Stimulated activated CD8-positive, alpha-beta memory T cell treated with anti-CD3 and anti-CD28 coated beads, Interleukin-12 subunit alpha, Interleukin-12 subunit beta, amount 100 ng/mL, for 4 hours (primary cell): ENCODE measurements at places on chromosomes 11 and 22.

GRCh38 chr11:12761029-12761428 is 86.8 kb downstream of the TEAD1 start:
- no peak for DNase-seq

DNA sequence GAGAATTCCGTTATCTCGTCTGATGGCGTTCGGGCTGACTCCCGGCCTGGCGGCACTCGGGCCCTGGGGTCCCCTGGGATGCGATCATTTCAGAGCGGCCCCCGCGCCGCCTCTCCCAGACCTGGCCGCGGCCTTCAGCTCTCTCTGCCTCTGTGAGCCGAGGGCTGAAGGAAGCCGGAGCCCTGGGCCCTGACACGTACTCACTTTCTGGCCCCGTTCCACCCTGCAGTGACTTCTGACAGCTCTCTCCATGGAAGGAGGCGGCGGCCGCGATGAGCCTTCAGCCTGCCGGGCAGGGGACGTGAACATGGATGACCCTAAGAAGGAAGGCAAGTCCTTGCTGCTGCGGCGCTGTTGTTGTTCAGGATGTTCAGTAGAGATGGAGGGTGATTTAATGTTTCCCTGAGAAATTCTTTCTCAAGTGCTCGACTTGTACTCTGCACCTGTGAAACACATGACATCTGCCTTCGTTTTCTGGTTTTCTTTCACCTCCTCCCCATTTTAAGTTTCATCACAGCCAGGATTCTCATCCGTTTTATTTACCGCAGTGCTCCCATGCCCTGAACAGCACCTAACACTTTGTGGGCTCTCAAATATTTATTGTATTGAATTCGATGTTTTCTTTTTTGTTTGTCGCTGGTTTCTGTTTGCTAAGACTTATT is 612 bp downstream of the GTSE1 start:
- DNase-seq, result no peak

DNA sequence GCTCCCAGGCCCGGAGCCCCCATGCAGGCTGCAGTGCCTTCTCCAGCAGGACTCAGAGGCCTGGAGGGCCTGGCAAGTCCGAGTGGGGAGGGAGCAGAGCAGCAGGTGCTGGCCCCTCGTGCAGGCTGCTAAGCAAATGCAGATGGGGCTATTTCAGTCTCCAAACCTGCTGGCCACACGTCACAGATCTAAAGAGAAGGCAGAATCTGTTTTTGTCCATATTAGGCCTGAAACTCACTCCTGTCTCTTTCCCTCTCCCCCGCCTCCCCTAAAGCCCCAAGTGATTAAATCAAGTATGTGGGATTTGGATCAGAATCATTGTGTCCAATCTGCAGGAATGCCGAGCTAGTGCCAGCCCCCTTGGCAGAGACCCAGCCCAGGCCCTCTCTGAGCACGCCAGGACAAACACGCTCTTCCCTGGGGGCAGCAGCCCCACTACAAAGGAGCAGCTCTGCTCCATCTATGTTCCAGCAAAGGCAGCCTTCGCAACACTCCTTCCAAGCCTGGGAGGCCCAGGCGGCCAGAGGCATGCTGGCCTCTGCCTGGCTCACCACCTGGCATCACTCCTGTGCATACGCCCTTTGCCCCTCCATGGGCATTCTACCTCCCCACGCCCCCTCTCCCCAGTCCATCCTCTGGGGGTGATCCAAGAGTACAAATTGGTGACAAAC is 26.5 kb downstream of the RPL27A start:
- no peak for DNase-seq

DNA sequence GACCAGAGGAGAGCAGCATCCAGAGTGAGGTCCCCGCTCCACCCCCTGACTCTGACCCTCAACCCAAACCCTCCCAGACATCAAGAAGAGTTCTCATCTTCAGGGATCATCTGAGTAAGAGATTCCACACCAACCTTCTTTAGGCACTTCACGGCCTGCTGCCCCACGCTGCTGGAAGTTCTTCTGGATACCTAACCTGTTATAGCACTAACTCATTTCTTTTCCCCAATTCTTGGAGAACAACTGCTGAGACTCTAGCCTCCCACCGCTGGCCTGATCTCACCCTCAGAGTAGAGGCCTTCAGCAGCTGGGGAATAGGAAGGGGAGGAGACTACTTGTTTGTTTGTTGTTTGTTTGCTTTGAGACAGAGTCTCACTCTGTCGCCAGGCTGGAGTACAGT is 7.3 kb downstream of the TMPRSS13 start:
- DNase-seq, result no peak

- no peak for DNase-seq
Observed at GRCh38 chr11:113488931-113489351, 13.7 kb upstream of the DRD2 start.

DNA sequence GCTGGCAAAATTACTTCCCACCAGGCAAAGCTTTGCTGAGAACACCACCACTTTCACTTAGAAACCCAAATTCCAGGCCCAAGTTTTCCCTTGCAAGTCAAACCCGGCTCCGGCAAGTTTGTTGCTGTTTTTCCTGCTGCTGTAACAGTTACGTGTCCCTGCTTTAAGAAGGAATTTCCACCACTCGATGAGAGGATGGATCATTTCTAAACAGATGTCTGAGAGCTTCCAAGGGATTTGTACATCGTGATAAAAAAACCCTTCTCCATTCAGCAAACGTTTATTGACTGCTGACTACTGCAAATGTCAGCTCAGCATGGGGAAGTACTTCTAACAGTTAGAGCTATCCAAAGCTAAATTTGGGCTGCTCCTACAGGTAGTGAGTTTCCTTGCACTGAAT is 19.7 kb downstream of the P2RX3 start:
- no peak for DNase-seq

- no peak for DNase-seq
Observed at GRCh38 chr22:32206774-32207758, 2.2 kb upstream of the RFPL2 start.

- DNase-seq, result no peak
Observed at GRCh38 chr11:72950685-72951084, 136.5 kb downstream of the ATG16L2 start.

GRCh38 chr22:45202333-45203149 is 38.2 kb downstream of the KIAA0930 start:
- no peak for DNase-seq

DNA sequence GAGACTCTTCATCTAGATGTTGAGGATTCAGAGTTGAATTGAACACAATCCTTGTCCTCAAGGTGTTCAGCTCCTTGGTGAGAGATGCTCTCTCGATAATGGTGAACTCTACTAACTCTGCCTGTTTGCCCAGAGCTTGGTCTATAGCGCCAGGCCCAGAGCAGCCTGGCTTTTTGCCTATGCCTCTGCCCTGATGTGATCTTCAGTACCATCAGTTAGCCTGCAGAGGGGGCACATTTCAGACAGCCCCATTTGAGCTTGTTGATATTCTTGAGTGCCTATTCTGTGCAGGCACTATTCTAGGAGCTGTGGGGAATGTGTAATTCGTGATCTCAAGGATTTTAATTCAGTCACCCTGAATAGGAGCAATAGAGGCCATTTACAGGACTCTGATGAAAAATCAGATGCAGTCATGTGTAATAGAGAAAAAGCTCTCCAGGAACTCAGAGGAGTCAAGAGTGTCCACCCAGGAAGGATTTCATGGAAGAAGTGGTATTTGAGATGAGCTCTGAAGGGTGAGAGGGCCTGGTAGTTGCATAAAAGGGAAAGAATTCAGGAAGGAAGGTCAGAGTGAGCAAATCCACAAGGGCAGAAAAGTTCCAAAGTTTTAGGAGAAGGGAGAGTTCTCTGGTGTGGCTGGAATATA is 19.3 kb downstream of the GTPBP1 start:
- no peak for DNase-seq

- DNase-seq, result no peak
Observed at GRCh38 chr11:115300660-115301428, 203.4 kb downstream of the CADM1 start.

DNA sequence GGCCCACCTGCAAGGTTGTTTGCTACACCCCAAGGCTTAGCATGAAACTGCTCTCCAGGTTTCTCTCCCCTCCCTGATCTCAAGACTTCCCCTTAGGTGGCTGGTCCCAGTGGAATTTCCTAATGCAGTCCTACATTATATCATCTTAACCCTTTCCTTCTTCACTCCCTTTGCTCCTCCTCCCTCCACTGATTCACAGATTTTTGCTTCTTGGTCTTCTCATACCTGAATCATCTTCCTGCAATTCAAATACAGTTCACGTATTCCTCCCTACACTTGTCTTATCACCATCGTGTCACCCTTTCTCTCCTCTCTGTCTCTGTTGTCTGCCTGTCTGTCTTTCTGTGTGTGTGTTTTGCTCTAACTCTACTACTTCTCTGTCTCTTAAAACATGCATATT is 17.0 kb downstream of the MMP10 start:
- DNase-seq, result no peak

DNA sequence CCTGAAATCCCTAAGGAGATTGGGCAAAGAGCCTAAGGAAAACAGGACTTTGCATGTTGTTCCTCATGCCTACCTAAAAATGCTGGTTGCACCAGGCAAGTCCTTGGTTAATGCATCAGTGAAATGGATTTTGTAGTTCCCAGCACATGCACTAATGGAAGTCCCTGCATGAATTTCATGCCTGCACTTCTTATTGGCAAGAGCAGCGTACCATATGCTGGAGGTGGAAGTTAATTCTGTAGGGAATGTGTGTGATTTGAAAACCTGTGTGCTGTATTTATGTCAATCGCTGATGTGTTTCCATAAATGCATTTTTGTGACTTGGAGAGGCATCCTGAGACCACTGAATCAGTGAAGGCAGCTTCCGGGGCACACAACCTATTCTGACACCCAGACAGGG is 140.3 kb upstream of the MTNR1B start:
- DNase-seq, result no peak

DNA sequence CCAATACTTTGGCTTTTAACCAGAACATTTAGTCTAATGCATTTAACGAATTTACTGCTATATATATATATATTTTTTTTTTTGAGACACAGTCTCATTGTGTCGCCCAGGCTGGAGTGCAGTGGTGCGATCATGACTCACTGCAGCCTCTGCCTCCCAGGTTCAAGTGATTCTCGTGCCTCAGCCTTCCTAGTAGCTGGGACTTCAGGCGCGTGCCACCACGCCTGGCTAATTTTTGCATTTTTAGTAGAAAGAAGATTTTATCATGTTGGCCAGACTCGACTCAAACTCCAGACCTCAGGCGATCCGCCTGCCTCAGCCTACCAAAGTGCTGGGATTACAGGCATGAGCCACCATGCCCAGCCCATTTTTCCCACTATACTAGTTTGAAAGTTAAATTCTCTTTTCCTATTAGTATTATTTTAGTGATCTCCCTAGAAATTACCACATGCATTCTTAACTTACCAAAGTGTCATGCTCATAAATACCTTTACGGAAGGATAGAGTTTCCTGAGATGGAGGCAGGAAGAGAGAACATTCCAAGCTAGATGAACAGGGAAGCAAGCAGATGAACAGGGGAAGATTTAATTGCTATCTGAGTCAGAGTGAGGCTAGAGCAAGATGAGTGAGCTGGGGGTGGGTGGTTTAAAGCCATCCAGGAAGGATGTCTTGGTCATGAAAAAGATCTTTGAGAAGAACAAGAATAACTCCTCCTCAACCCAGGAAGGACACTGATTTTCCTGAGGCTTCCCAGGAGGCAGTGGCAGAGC is 4.4 kb upstream of the PGAP2 start:
- DNase-seq, result no peak

- no peak for DNase-seq
Observed at GRCh38 chr11:36425561-36426081, 84.5 kb downstream of the TRAF6 start.

DNA sequence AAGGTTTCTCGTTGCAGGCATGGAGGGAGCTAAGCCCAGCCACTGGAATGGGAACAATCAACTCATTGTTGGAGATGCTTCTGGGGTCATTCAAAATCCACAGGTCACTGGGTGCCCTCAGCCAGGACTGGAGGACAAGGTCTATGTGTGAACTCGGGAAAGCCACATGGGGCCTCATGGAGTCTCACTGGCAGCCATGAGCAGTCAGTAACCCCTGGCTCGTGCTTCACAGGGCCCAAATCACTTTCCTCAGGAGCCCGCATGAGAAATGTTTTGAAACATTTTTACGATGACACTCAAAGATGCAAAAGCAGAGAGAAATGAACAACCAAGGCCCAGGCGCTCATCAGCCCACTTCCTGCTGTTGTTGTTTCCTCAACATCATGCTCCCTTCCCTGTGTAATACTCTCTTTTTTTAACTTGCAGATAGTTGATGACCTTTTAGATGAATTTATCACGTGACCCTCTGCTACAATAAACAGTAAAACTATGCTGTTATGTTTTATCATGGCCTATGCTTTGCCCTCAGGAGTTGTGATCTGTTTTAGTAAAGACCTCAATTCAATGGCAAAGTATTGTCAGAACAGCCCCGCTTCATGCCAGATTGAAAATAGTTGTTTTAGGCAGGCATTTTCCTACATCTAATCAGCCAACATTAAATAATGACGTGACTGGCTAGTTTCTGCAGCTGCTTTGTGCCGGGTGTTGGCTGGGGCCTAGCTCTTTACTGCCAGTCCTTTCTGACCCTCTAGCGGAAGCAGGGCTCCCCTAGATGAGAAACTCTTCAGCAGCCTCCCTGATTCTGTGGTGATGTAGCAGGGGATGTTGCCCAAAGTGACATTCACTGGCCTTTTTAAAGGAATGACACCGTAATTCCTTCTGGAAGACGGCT is 39.7 kb downstream of the ADAMTS15 start:
- DNase-seq, result no peak

GRCh38 chr11:35126000-35126878 is 12.7 kb upstream of the CD44 start:
- DNase-seq, result no peak

DNA sequence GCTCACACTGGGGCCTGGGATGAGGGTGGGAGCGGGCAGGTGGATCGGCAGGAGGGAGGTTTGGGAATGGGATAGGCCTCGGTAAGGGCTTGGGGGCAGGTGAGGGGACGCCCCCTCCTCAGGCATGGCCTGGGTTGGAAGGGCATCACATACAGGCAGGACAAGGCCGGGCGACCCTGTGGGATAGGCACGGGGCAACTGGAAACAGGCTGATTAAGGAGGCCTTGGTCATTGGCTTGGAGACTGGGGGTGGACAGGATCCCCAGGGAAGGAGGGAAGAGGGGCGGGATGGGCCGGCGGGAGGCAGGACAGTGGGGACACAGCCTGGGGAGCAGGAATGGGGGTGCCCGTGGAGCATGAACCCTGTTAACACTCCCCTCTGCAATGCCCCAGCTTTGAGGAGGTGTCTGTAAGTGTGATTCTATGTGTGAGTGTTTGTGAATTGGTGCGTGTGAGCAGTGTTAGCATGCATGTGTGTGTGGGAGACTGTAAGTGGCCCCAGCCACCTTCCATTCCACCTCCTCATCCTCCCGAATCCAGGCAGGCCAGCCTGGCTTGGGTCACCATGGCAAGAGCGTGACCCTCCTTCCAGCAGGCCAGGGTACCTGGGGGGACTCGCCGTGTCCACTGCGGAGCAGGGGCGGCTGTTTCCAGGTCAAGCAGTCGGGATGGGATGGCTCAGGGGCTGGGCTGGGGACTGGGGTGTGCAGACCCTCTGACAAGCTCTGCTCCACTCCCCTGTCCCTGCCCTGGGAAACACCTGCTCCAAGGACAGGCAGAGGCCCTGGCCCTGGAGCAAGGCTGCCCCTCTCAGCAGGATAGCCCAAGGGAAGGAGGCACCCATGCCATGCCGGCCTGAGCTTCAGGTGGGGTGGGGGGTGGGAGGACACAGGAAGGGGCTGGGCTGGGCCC is 3.4 kb upstream of the PIM3 start:
- DNase-seq, result no peak

- DNase-seq, result no peak
Observed at GRCh38 chr11:101127699-101128570, 1.7 kb downstream of the PGR start.

GRCh38 chr11:126898802-126899201 is 101.8 kb downstream of the KIRREL3 start:
- DNase-seq, result no peak

- peak; percentile 4 for DNase-seq
Observed at GRCh38 chr11:66891851-66892660, 35.2 kb downstream of the LRFN4 start.

GRCh38 chr11:11740073-11740702 is 101.6 kb upstream of the USP47 start:
- no peak for DNase-seq
